ENCODE measurements at places on chromosomes 12 and 14.

DNA sequence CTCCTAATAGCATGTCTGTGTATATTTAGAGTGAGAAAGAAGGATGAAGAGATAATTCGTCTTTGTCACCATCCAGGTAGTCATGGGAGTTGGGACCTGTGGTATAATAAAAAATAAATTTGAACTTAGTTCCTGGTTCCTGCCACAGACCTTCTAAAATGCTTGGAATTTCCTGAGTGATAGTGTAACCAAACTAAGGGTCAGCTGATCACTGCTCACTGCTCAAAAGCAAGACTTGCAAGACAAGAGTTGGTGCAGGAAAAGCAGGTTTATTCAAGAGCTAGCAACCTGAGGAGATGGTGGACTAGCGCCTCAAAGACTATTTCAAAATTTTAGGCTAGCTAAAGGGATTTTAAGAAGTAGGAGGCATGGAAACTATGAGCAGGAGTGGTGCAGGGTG lies 19.1 kb downstream of the ANG start:
- DNase-seq, result no peak

- no peak for DNase-seq
Observed at GRCh38 chr12:107145397-107145796, 52.0 kb upstream of the CRY1 start.

DNA sequence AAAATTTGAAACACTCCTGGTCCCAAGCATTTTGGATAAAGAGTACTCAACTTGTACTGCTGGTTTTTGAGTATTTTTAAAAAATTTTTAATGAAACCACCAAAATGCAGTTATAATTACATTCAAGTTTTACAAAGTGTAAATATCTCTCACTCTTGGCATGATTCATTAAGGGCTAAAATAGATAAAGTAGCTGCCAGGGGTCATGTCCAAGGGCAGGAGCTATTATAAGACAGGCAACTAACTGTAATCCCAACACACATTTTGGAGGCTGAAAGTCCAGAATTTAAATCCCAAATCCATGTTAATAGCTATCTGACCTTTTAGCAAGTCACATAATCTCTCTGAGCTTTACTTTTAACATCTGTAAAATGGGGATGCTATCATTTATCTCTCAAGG lies 207.6 kb downstream of the MED13L start:
- no peak for DNase-seq

DNA sequence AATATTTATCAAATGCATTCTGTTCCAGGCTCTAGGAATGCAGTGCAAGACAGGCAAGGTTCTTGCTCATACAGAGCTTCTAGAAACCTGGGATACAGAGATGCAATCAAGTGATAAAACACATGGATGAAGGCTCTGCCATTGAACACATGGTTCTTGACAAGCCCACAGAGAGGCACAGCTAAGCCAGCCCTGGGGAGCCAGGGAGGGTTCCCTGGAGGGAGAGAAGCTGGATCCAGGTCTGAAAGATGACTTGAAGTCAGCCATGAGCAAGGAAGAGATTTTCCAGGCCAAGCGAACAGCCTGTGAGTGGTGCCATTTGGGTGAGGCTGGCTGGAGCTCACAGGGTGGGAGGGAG lies 66.2 kb downstream of the IRF2BPL start:
- no peak for DNase-seq

GRCh38 chr12:60034147-60034546 lies 438.3 kb downstream of the SLC16A7 start:
- no peak for DNase-seq

- no peak for DNase-seq
Observed at GRCh38 chr12:128008341-128008740, 258.6 kb upstream of the TMEM132C start.

DNA sequence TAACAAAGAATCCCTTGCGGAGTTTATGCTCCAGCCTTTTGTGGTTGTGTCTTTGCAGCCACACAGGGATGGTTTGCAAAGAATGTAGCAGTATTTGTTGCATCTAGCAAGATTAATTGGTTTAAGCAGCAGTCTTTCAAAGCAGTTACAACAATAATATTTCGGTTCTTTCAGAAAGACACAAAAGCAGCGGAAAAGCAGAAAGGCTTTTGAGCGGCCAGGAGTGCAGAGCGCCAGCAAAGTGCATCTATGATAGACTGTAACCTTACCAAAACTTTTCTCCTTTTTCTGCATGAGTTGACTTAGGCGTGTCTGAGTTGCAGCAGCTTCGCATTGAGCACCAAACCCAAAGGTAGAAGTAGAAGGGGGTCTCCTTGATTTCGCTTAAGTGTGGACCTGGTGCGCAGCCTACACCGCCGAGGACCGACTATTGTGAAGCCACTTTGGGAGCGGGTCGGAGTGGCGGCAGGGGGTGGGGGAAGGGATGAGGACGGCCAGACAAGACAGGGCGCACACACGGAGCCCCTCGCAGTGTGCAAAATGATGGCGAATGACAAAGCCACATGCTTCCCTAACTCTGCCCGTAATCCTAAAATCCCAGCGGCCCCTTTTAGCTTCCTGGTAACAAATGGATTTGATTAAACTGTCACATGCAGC lies 1.2 kb downstream of the LMO3 start:
- no peak for DNase-seq

GRCh38 chr12:95802482-95803270 lies 12.1 kb upstream of the NTN4 start:
- DNase-seq, result peak; percentile 14

DNA sequence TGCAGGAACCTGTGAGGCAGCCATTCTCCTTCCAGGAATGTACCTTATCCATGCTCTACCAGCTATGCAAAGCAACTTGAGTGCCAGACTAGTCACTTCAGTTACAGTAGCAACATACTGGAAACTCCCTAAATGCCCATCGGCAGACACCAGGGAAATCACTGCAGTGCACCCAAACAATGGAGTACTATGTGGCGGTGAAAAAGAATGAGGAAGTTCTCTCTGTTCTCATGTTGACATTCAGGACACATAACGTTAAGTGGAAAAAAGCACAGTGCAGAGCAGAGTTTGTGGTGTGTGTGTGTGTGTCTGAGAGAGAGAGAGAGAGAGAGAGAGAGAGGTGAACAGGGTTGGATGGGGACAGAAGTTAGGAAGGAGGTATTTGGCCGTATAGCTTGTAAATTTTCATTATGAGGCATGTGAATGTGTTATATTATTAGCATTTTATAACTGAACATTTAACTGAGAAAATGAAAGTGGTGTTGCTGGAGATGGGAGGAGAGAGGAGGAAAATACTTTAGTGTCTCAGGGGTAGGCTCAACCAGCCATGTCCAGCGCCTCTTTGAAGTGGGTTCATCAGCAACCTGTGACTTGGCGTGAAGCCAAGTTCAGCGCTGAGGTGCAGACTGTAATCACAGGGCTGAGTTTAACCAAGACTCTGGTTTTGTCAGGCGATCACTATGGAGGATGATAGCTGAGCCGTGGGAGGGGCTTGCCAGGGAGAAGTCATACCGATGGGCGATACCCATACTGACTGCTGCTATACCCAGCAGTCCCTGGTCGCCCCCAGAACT lies 17.3 kb downstream of the TNFAIP2 start:
- DNase-seq, result peak; percentile 24

GRCh38 chr12:111322336-111323250 lies 46.3 kb downstream of the PHETA1 start:
- no peak for DNase-seq

GRCh38 chr12:43826681-43827080 lies 9.2 kb upstream of the TMEM117 start:
- DNase-seq, result no peak

DNA sequence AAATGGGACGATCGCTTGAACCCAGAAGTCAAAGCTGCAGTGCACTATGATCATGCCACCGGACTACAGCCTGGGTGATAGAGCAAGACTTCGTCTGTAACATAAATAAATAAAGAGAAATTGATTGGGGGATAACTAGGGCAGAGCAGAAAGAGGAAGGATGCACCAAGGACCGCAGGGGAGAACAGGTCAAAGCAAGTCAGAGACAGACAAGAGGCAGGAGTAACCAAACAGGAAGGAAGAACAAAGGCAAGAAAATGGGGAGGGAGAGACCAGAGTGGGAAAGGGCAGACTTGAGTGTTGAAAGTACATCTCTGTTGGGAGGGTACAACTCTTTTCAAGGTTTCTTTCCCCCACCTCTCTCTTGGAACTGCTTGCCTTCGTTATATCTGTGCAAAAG lies 50.8 kb upstream of the ELK3 start:
- DNase-seq, result no peak

DNA sequence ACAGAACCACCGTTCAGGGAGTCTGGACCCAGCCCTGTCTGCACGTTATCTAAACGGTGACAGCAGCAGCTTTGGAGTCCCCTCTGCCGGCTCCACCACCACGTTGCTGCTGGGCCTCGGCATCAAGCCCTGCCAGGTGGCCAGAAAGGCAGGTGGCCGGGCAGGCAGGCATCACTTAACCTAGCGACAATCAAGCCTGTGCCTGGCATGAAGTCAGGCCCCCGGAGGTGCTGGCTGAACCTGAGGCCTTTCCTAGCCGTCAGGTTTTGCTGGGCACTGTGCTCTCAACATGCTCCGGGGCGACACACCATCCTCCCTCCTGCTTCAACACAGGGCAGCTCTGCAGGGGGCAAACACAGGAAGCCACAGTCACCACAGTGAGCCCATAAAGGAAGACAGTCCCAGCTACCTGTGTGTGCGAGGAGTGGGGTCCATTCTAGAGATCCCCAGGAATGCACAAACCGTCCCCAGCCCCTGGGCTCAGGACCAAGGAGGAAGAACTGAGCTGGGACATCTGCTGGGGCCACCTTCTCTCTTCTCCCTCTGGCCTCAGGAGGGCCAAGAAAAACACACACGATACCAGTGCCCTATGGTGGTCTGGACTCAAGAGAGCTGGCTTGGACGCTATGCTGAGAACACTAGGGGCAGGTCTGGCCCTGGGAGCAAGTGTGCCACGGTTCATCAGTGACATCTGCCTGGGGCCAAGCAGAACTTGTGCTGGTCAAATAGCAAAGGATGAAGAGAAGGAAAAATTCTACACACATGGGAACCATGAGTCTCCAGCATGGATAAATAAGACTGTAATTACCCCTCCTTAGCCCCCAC lies 44.7 kb downstream of the CCDC88C start:
- DNase-seq, result peak; percentile 75

GRCh38 chr14:104563742-104564615 lies 15.6 kb upstream of the C14orf180 start:
- peak; percentile 28 for DNase-seq

DNA sequence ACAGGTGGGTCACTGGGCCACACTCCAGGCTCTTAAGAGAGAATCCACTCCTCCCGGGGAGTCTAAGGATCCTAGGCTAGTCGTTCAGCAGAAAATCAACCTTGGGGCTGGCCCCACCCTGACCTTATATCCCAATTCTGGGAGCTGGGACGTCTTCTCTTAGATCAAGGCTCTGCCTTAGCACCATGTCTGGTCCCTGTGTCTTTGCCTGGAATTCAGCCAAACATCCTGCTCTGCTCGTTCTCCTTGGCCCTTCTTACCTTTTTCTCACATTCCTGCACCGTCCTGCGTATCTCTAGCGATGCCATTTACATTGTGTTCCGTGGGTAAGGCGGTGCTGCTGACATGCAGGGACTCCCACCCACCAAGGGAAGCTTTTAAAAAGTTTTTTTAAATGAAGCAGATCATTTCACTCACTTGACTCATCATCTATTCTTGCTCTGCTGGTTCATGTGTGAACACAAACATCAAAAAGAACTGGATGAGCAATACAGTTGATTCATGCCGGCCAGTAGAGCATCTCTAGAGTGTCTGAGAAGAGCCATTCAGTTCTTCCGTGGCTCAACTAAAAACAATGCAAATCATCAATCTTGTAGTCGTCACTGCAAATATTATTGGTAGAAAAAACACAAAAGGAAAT lies 50.2 kb downstream of the KCNK13 start:
- DNase-seq, result no peak

DNA sequence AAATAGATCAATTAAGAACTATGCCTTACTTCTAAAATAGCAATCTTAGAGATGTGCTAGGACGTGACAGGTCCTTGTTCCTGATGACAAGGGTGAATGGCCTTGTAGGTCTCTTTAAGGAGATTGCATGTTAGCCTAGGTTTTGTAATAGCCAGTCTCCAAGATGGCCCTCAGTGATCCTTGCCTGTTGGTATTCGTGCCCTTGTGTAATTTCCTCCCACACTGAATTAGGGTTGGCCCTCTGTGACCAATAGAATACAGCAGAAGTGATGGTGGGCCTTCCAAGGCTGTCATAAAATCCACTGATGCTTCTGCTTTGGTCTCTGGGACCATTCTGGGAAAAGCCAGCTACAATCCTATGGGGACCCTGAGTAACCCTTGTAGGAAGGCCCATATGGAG lies 38.2 kb upstream of the SNX6 start:
- DNase-seq, result no peak

DNA sequence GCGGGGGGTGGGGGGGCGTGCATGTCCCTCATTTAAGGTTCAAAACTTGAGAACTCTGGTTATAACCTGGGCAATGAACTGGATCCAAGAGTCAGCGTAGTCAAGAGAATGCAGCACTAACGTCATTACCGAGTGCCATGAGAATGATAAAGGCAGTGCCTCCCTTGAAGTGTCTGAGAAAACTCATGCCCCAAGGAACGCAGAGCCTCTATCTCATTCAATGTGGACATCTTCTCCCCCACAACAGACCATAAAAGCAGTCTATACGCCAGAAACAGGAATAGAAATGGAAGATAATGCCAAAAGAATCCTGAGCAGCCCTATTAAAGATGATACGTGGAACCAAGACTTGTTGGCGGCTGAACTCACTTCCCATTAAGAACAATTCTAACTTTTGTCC lies 208.6 kb downstream of the MED13L start:
- no peak for DNase-seq

- DNase-seq, result no peak
Observed at GRCh38 chr12:57150400-57151000, 3.1 kb upstream of the LRP1-AS start.

DNA sequence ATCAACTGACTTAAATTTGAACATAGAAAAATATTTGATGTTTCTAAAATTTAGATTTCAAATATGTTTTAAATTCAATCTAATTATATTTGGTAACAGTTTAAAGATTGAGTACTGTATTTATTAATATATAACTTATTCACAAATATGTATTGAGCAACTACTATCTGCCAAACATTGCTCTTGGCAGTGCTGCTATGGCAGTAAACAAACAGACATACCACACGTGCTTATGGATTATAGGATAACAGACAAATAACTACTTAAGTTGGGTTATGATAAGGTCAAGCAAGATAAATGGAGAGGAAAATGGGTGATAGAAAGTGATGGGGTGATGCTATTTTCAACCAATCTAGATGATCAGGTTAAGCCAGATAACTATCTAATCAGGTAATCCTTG lies 538.1 kb downstream of the C12orf50 start:
- DNase-seq, result no peak

DNA sequence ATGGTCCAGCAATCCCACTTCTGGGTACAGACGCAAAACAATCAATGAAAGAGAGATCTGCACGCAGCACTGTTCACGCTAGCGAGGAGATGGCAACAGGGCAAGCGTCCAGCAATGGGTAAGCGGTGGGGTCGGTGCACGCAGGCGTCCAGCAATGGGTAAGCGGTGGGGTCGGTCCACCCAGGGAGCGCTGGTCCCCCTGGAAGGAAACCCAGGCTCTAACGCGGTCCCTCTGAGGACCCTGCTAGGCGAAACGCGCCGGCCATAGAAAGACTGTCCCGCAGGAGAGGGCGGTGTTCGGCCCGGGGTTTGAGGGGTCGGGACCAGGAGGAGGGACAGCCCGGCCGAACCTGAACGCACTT lies 618 bp upstream of the PGAM5 start:
- no peak for DNase-seq

GRCh38 chr12:48142818-48143674 lies 14.3 kb downstream of the ASB8 start:
- DNase-seq, result no peak

GRCh38 chr14:103142721-103143302 lies 19.6 kb downstream of the TNFAIP2 start:
- DNase-seq, result no peak
